RWPE1 (cell line): ENCODE measurements at places on chromosomes 3 and 15.

- no peak for DNase-seq
Measured at GRCh38 chr3:195172039-195172684, 98.8 kb downstream of the XXYLT1 start.

DNA sequence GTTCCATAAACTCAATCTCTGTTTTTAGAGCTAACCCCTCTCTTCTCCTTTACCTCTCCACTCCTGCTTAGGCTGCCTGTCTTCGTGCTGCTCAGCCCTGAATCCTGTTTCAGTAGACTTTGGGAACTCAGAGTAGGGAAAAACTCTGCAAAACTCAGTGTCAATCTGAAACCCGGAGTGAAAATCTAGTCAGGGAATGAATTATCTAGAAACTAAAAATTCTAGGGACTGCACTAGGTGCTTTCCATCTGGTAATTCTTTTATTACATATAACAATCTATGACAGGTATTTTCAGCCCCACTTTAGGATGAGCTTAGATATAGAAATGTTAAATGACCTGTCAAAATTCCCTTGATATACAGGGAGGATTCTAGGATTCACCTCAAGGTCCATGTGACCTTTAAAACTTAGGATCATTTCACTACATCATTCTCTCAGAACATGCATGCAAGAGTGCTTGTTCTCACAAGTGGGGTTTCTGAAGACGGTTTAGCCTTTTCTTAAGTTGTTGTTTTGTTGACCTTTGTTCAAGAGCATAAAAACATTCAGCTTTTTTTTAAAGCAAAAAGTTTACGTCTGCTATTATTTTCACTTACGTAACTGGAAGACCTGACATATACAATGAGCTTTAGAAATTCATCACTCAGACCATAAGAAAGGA lies 108.2 kb upstream of the MBNL1 start:
- no peak for DNase-seq

DNA sequence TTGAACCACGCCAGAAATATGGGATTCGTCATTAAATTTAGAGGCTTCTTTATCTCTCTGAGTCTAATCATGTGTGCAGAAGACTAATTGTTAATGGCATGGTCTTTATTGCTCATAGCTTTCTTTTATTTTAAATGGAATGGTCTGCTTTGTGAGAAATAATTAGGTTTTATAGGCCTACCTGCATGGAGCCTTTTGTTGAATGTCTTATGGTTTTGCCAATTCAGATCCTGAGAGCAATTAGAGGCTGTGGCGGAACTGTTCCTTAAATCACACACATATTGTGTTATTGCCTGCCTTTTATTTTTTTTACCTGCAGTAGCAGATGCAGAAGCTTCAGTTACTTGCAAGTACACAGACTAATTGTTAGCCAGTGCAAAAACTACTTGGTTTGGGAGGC lies 306.2 kb downstream of the NLGN1 start:
- DNase-seq, result no peak

- no peak for DNase-seq
Measured at GRCh38 chr3:36864180-36865053, 80.4 kb downstream of the TRANK1 start.

DNA sequence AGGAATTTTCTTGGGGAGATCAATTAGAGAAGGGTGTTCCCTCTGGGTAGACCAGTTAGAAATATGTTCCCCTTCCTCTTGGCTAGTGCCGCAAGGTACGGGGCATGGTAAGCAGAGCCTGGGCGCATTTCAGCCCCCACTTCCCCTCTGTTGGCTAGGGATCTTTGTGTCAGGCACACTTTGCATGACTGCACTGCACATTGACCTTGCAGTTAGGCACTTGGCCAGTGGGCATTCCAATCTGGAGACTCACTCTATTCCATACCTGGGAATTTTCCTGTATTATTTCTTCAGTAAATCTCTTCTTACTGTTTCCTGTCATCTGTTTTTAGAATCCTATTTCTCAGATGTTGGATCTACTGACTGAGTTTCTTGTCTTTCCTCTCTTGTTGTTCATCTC lies 30.0 kb upstream of the CACNA1D start:
- DNase-seq, result peak; percentile 35

GRCh38 chr3:118791246-118791645 lies 243.4 kb downstream of the IGSF11 start:
- DNase-seq, result no peak

DNA sequence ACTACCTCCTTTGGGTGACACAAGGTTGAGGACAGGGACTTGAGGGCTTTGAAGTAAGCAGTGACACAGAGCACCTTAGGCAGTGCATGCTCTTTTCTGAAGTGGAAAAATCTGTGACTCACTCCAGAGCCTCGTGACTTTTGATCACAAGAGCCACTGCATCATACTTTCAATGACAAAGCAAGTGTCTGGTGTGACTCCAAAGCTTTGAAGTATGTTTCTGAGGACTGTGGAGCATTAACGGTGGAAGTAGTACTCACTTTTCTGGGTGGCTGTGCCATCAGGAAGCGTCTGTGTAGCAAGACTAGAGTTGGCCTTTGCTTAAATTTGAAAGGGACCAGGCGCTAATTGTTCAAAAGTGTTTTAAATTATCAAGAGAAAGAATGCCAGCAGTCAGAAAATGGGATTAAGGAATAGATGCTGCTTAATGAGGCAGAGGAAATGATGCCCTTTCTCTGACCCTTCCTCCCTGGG lies 210.7 kb upstream of the TRIM42 start:
- no peak for DNase-seq

DNA sequence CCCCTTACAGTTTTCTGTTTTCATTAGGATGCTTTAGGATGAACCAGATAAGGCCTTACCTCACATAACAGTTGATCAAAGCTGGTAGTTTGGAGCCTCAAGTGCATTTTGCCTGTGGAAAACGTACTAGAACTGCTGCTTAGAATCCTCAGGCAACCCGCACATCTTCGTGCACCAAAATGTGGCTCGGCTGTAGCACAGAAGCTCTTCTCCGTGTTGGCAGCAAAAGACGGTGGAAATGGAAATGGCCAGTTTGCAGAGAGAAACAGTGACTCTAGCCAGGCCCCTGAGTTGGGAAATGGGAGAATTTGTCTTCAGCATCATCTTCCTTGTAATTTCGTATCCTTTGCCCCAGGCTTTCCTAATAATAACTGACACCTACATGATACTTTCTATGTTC lies 20.6 kb downstream of the TLNRD1 start:
- no peak for DNase-seq

DNA sequence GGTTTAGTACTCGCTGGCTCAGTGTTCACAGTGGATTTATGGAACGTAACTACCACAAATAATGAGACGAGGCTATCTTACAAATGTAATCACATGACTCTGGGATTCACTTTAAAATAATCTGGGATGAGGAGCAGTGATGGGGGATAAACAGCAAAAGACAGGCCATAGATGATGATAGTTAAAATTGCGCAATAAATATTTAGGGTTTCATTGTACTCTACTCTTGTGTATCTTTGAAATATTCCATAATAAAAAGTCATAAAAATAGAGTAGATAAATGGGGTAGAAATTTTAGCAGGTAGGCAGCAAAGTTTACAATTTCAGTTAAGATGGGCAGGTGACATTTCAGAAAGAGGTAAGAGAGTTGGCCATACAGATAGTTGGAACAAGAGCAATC lies 196.6 kb downstream of the KCNMB2 start:
- no peak for DNase-seq

DNA sequence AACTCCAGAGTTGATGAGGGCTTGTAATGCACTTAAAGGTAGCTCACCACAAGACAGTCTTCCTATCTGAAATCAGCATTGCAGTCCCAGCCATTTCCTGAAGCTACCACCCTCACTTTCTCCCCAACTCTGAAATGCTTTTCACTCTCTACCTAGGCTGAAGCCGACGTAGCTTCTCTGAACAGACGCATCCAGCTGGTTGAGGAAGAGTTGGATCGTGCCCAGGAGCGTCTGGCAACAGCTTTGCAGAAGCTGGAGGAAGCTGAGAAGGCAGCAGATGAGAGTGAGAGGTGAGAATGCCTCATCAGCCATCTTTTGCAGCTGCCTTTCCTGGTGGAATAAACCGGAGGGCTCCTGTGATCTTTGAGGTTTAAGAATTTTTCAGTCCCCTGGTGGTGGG lies 14.3 kb downstream of the TPM1 start:
- DNase-seq, result no peak

- DNase-seq, result no peak
Measured at GRCh38 chr3:37535526-37536432, 325.9 kb upstream of the CTDSPL start.

GRCh38 chr3:127543441-127543840 lies 47.1 kb downstream of the TPRA1 start:
- DNase-seq, result no peak

GRCh38 chr3:64985072-64985471 lies 297.3 kb upstream of the ADAMTS9 start:
- no peak for DNase-seq

GRCh38 chr3:63809607-63810006 lies 9.5 kb upstream of the C3orf49 start:
- DNase-seq, result peak; percentile 57

DNA sequence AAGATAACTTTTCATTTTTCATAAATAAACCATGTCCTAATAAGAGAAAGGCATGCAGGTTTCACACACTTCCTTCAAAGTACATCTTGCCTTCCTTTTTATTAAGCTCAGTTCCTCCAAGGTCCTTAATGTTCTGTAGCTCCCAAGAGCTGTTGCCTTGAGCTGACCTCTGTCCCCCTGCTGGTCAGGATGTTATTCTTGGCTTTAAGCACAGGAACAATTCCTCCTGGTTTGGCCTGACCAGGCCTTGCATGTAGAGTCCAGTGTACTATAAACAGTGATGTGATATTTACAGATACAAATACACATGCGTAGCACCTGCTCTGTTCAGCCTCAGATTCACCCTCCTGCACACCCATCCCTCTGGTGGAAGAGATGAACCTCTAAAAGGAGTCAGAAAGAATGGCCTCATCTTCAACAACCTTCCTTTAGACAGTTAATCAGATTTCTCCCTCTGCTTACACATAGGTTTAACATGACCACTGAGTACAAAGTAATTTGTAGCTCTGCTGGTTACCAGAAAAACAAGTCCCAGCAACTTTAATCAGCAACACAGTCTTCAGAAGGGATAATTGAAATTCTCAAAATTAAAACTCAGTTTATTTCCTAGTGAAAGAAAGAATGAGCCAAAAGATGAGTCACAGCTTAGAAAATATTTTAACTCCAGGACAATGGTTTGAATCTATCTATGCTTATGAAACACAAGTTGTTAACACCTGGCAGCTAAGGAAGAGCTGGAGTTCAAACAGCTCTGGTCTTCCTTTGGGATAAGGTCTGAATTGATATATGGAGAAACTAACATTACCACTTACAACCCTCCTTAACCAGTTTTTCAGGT lies 46.5 kb downstream of the PTPN9 start:
- peak; percentile 32 for DNase-seq

DNA sequence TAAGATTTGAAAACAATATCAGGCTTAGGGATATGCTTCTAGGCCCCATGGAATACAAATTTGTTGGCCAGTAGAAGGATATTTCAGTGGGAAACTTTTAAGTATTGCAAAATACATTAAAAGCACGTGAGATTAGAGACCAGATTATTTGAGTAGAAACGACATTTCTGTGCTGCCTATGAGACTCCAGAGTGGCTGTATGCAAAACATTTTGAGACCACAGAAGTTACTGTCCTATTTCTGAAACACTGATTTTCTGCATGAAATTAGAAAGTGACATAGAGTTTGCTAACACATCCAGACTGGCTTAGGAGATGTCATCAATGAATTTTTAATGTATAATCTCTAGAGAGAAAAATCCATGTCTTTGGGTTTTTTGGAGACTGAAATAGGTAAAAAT lies 99.8 kb downstream of the KCNH8 start:
- no peak for DNase-seq

DNA sequence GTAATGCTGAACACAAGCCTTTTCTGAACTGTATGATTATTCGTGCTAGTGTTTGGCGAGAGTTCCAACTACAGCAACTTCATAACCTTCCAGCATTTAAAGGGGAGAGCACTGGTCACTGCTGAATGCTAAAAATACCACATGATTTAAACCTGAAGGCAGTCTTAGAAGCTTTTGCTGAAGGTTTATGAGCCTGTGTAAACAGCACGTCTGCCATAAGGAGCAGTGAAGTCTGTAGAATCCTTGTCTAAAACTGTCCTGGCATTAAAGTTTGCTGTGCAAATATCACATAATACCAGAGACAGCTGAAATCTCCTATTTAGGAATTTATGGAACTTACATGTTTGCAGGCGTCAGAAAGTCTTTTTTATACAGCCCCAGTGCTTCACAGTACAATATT lies 5.9 kb downstream of the SATB1 start:
- no peak for DNase-seq

GRCh38 chr3:156474560-156475389 lies 80.1 kb downstream of the SSR3 start:
- DNase-seq, result no peak

DNA sequence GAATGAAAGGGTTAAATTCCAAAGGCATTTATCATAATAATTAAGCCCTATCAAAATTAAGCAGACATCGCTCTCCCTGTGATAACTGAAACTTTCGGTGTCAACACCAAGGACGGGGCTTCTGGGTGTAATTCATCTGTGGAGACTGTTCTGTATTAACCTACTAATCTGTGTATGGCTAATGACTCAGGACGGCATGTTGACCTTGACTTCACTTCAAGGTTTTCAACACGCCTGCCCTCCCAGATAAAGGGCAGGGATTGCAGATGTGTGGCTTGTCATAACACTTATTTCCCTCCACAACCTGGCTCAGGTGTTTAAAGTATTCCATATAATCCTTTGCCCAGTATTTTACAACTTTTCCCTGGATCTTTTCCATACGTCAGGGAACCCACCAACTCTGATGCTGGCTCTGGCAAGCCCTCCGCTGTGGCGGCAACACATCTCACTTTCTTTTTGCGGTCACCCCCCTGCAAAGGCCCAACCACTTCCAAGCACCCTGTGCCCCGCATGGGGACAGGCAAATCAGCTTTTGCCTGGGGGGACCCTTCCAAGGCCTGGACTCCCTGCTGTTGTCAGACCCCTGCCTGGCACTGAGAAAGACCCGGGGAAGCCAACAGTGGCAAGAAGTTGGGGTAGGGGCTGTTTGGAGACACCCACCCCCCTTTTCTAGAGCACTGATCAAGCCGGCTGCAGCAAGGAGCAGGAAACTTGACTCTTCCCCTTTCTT lies 93.2 kb upstream of the MEF2A start:
- DNase-seq, result no peak

DNA sequence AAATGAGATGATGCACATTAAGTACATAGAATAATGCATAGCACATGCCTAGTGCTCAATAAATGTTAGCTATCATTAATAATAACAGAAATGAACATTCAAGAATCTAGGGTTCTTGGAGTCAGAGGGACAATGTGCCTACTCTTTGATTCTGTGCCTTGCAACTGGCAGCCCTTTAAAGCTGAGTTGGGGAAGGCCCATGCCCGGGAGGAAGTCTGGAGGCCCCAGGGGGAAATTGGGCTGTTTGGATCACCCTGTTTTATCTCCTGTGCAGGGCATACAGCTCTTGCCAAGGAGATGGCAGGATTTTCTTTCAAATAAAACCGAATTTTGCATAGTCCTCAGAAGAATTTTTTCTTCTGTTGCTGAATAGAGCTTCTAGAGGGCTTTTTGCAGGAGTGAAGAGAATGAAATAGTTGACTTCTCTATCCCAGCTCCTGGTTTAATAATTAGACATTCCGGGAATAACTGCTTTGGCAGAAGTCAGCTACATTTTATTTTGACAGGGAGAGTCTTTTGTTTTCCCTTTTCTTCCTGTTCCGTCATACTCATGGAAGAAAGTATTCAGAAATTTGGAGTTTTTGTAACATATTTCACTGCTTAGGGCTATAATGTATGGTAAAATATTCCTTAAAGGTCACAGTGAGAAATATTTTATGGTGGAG lies 18.0 kb upstream of the KCNAB1 start:
- no peak for DNase-seq

- DNase-seq, result no peak
Measured at GRCh38 chr3:111351334-111351733, 190.7 kb upstream of the CD96 start.

- no peak for DNase-seq
Measured at GRCh38 chr15:60376677-60377095, 21.1 kb downstream of the ANXA2 start.
